ENCODE measurements at places on chromosomes 13 and 19.

GRCh38 chr19:1074544-1075283 lies 7.7 kb downstream of the ARHGAP45 start:
- DNase-seq, result peak; percentile 98

- DNase-seq, result peak; percentile 10
These were observed 96.6 kb downstream of the RXFP2 start for GRCh38 chr13:31835932-31836331.

GRCh38 chr13:40204246-40204645 lies 462.2 kb downstream of the FOXO1 start:
- DNase-seq, result no peak

GRCh38 chr13:41627425-41627824 lies 170.1 kb downstream of the RGCC start:
- DNase-seq, result no peak
